ENCODE measurements at places on chromosomes 6 and 20. TPM values are rescaled to one million over a fixed set of nuclear protein-coding genes. Genes with fewer than 3 reads are reported as not detected.

DNA sequence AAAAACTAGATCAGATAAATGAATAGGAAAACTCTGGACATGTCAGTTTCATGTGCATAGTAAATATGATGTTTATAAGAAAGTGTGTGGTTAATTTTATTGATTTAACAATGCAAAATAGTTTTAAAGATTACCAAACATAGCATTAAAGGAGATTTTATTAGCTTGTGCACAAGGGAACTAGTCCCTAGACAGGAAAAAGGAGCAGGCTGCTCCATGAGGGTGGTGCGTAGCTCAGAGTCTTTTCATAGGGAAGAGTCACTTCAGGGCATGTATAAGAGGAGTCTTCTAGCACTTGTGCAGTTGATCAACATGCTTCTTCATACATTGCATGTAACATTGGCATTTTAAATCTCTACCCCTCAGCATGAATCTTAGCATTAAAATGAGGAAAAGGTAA is 835.8 kb downstream of the GRIK2 start:
- DNase-seq: no peak

- DNase-seq: no peak
Observed at GRCh38 chr6:89021629-89022028, 58.2 kb upstream of the RNGTT start.

- DNase-seq: no peak
Observed at GRCh38 chr6:36266913-36267644, 2.8 kb upstream of the PNPLA1 start.

GRCh38 chr20:51639206-51639832 is 96.8 kb upstream of the NFATC2 start:
- no peak for DNase-seq

GRCh38 chr6:36908747-36909146 is 23.0 kb downstream of the C6orf89 start:
- no peak for DNase-seq

DNA sequence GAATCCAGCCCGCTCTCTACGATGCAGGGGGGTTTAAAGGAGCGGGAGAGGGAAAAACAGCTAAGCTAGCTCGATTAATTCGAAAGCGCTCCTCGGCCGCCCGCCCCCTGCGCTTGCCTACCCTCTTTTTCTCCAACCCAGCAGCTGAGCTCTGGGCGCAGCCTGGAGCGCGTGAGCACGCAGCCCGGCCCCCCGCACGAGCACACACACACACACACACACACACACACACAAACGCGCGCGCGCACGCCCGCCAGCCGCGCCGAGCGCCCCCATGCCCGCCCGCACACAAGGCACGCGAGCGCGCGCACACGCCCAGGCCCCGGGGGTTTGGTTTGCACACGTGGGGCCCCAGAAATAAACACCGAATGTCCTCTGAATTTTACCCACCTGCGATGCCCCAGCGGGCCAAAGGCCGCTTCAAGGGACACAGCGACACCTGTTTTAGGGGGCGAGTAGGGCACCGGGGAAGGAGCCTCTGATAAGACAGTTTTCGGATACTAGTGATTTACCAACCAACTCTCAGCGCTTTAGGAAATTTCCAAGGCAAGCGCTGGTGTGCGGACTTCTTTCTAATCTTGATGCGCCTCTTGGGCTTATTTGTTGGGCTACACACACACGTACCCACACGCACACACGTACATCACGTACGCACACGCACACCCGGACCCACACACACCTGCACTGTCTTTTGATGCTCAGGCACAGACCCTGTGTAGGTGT is 802 bp upstream of the NRN1 start:
- no peak for DNase-seq

GRCh38 chr6:34143884-34144580 is 1.9 kb downstream of the GRM4 start:
- DNase-seq: no peak

DNA sequence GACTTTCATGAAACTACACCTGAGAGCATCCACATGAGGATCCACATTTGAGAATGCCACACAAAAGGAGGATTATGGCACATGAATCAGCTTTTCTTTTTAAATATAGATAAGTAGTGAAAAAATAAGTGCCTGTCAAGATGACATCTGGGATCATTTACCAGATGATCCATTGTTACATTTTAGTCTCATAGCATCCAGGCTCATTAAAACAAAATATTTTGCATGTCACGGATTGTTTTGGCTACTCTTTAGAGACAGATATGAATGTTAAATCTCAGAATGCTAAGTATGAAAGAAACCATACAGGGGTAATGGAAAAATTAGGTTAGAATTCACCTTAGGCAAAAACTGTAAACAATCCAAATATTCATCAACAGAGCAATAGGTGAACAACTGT is 66.7 kb downstream of the MYO6 start:
- DNase-seq: no peak

DNA sequence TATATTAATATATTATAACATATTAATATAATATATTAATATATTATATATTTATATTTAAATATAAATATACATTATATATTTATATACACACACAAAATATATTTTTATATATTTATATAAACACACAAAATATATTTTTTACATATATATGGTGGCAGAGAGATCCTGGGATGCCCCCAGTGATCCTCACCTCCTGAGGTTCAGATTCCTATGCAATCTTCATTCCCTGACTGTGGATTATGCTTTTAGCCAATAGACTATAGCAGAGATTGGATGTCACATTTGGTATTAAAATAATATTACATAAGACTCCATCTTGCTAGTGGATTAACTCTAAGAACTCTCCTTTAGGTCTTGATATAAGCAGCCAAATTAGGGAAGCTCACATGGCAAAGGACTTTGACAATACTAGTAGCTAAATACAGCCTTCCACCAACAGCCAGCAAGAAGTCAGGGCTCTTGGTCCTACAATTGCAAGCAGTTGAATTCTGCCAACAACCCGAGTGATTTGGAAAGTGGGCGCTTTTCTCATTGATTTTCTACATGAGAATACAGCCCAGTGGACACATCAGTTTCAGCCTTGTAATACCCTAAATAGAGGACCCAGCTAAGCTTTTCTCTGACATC is 681.0 kb downstream of the C6orf118 start:
- DNase-seq: no peak

GRCh38 chr6:125953502-125953875 is 3.1 kb upstream of the HINT3 start:
- no peak for DNase-seq

DNA sequence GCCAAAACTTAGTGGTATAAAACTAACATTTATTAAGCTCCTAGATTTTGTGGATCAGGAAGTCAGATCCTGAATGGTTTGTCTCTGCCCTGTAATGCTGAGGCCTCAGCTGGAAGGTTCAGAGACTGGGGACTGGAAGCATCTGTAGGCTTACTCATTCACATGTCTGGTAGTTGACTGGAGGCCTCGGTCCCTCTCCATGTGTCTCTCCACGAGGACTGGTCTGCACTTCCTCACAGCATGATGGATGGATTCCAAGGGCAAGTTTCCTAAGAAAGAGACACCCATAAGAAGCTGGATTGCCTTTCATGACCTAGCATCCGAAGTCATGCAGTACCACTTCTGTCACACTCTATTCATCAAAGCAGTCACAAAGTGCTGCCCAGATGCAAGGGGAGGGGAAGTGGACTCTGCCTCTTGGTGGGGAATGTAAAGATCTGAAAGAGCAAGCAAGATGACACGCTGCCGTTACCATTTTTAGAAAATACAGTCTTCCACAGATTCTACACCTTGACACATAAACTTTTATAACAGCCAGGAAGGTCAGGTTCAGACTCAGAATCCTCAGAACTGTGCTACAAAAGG is 17.2 kb upstream of the MDGA1 start:
- no peak for DNase-seq

DNA sequence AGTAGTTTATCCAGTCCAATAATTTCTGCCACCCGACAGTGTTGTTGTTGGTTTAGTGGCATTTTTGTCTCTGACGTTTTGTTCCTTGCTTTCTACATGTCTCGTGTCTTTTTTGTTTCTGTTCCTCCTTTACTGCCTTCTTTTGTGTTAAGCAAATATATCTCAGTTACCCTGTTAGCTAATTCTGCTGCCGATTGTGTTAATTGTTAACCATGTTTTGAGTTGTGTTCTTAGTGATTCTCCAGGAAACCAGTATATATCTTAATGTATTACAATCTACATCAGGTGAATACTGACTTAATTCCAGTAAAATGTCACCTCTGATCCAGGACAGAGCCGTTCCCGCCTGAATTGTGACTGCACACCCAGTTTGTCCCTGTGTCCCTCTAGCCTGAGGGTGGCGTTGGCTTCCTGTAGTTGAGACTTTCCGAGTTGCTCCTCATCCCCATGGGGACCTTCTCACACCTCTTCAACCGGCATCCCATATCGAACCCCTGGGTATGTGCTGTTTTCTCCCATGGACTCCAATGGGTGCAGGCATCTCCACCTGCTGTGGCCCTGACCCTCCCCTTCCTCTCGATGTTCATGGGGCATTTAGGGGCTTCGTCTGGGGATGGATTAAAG is 35.8 kb upstream of the BHLHE23 start:
- no peak for DNase-seq

DNA sequence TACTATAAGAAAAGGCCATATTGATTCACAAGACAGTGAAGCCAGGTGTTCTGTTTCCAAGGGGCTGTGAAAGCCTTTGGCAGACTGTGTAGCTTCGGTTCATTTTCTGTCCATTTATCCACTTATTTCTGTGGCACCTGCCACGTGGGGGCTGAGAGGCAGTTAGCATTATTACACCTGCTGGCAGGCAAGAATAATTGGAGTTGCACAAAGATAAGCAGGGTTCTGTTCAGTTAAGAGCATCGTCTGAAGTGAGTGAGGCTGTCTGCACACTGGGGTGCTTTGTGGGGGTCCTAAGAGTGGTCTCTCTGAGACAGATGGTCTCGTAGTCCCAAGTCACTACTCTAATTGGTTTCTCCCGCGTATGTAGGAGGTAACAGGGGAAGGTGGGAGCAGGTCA is 60.6 kb upstream of the CCN6 start:
- no peak for DNase-seq

DNA sequence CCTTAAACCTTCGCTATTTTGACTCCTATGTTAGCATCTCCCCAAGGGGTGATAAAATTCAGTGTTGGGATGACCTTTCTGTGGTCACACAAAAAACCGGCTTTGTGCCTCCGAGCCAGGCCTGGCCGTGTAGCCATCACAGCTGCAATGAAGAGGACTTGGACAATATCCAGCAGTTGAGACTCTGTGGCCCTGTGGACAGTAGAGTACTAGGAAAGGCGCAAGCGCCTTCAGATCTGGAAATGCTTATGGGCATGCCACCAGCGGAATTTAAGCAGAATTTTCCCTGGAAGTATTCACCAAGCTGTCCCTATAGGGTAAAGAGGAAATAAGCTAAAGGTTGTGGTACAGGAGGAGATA is 63.3 kb upstream of the SLC2A12 start:
- DNase-seq: no peak

DNA sequence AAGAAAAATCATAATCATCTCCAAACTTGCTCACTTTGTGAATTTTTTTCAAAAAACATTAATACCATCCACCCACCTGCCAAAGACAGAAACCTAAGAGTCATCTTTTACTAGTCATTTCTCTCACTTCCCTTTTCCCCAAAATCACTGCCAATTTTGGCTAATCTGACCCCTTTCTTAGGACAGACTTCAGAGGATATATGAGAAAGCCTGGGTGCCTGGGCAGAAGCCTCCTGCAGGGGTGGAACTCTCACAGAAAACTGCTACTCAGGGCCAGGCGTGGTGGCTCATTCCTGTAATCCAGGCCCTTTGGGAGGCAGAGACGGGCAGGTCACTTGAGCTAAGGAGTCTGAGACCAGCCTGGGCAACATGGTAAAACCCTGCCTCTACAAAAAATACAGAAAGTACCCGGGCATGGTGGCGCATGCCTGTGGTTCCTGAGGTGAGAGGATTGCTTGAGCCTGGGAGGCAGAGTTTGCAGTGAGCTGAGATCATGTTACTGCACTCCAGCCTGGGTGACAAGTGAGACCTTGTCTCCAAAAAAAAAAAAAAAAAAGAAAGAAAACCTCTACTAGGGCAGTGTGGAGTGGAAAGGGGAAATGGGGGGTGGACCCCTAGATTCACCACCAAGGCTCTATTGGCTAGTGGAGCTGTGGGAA is 3.8 kb downstream of the DEK start:
- DNase-seq: no peak

DNA sequence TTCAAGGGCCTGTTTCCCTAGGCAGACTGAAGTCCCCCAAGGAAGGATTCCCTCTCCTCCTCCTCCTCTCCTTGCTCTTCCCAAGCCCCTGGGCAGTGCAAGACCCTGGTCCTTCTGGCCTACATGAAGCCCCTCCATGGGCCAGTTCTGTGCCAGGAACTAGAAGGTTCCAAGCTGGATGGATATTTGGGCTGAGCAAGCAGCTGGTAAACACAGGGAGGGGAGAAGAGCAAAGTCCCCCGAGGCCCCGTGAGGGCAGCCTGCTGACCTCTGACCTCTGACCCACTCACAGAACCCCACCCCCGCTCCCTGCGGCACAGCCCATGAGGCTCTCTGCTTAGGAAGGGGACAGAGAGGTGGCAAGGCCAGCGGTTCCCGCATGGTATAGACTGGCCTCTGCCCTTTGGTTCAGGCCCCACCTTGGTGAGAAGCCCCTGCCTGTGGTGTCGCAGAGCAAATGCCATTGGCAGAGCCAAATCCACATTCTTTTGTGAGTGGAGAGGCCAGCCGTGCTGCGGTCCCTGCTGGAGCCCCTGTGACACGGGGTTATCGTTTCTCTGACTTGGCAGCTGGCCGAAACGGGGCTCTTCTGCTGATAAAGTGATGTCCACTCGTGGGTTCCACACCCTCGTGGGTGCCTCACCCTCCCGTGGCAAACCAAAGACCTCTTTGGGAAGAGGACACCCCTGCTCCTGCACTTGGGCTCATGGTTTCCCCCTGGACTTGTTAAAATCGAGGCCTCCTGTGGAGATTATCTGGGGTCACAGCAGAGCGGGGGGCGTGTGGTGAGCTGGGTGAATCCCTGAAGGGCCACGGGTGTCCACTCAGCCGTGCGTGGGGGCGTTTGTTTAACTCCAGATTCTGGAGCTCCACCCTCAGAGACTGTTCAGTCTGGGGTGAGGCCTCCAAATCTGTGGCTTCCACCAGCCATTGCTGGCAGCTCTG is 2.1 kb upstream of the CHRNA4 start:
- DNase-seq: no peak

The LY6G6C gene
- not detected for total RNA-seq

The XKR7 gene
- total RNA-seq: not detected

The SLC22A16 gene
- total RNA-seq: not detected

The TUBB gene
- 537 TPM for total RNA-seq

The VSX1 gene
- not detected for total RNA-seq

The PTPRT gene
- total RNA-seq: not detected

The EPHA7 gene
- not detected for total RNA-seq

The DEFB124 gene
- not detected for total RNA-seq

Measured in pulmonary artery endothelial cell (primary cell).